ENCODE measurements at places on chromosomes 2 and 18. TPM values are rescaled to one million over a fixed set of nuclear protein-coding genes. Genes with fewer than 3 reads are reported as not detected.

DNA sequence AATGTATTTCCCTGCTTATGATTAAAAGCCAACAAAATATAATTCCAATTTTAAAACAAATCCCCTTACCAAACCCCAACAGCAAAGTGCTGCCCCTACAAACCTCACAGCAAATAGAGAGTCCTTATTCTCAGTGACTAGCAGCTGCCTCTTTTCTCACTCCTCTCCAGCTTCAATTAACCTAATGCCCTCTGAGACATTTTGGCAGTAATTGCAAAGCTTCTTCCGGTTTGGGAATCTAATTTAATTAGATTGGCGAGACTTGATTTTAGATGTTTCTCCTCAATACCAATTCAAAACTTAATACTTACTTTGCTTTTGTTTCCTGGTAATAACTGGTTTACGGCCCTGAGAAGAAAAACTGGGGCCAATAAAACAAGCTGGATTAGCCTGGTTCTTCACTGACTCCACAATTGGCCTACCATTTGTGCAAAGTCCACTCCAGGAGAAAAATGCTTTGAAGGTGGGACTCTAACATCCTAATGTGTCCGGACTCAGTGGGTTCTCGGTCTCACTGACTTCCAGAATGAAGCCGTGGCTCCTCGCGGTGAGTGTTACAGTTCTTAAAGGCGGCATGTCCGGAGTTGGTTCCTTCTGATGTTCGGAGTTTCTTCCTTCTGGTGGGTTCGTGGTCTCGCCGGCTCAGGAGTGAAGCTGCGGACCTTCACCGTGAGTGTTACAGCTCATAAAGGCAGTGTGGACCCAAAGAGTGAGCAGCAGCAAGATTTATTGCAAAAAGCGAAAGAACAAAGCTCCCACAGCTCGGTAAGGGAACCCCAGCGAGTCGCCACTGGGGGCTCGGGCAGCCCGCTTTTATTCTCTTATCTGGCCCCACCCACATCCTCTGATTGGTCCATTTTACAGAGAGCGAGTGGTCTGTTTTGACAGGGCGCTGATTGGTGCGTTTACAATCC is 52.8 kb downstream of the SLC35F5 start:
- DNase-seq, result no peak

GRCh38 chr2:97732436-97733340 is 19.3 kb downstream of the ZAP70 start:
- peak; percentile 64 for DNase-seq

- DNase-seq, result no peak
Measured at GRCh38 chr2:236668531-236668969, 98.9 kb downstream of the ACKR3 start.

GRCh38 chr2:71669058-71669456 is 215.7 kb downstream of the DYSF start:
- DNase-seq, result no peak

DNA sequence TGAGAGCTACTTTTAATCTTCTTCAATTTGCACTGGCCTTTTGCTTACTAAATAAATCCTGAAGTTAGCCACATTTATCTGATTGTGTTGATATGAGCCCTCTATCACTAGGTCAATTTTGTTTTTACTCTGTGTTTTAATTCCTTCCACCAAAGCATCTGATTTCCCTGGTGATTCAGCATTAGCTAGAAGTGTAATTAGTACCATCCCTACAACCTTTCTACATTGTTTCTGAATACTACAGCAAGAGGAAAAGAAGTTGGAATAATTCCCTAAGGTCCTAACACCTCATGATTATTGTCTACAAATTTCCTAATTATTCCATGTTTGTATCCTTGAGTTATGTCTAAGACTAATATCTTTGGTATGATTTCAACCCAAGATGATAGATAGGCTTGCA is 1093.6 kb downstream of the SUCLG1 start:
- no peak for DNase-seq

GRCh38 chr2:225196579-225196978 is 154.3 kb upstream of the DOCK10 start:
- DNase-seq, result no peak

GRCh38 chr2:237879991-237880560 is 20.7 kb downstream of the RAMP1 start:
- DNase-seq, result no peak

The CAPG gene
- total RNA-seq, result 5.2 TPM

The CCDC195 gene
- total RNA-seq, result not detected

The TRAPPC8 gene
- total RNA-seq, result 30.9 TPM

The GPR55 gene
- total RNA-seq, result not detected

DNA sequence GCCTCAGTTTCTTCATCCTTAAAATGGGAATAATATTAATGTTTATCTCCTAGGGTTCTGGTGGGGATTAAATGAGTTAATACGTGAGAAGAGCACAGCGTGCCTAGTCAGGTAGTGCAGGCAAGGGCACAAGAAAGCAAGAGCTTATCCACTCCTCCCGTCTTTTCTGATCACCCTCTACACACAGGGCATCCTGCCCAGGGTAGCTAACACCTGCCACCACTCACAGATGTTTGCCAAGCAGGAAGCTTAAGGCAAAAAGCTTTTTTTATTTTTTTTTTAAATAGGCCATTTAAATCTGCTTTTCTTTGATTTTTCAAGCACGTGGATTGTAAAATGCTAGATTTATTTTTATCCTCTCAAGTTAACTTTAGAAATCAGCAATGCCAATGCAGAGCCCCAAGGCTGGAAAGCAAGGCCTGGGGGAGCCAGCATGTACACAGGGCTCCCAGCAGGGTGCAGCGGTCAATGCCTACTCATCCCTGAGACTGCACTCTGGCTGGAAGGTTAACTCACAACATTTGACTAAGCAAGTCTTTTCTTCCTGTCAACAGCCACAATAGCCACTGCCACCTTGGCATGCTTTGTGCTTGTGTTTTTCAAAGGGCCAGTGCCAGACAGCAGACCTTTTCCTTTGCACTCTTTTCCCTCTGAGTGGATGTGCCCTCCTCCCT is 86.5 kb upstream of the ACAA2 start:
- DNase-seq, result no peak

GRCh38 chr18:59629894-59630293 is 67.3 kb downstream of the CCBE1 start:
- no peak for DNase-seq

GRCh38 chr18:75376004-75376403 is 51.5 kb downstream of the SMIM21 start:
- DNase-seq, result no peak

The DPY30 gene
- total RNA-seq, result 42.8 TPM

- no peak for DNase-seq
Measured at GRCh38 chr18:23300231-23300805, 152.8 kb upstream of the RIOK3 start.

The COLEC12 gene
- total RNA-seq, result 9.9 TPM

The TSGA10 gene
- total RNA-seq, result 3.3 TPM

- DNase-seq, result no peak
Measured at GRCh38 chr2:161843936-161844335, 219.7 kb downstream of the SLC4A10 start.

GRCh38 chr2:54088719-54089118 is 26.7 kb upstream of the ACYP2 start:
- no peak for DNase-seq

- no peak for DNase-seq
Measured at GRCh38 chr2:65030476-65031332, 25.5 kb upstream of the CEP68 start.

DNA sequence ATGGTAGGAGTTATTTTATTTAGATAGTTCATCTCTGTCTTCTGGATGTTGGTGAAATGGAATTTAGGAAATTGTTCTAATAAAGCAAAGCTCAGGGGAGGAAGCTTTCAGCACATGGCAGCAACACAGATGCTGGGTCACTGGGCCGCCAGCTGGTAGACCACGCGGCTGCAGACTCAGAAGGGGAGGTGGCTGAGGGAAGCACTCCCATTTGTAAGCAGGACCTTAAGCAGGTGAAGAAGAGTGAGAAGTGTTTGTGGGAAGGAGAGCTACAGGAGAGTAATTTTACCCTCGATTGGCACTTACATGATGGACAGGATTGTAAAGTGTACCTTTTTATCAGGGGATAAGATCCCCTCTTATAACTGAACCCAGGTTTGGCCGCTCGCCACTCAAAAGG is 24.4 kb downstream of the NMS start:
- no peak for DNase-seq

DNA sequence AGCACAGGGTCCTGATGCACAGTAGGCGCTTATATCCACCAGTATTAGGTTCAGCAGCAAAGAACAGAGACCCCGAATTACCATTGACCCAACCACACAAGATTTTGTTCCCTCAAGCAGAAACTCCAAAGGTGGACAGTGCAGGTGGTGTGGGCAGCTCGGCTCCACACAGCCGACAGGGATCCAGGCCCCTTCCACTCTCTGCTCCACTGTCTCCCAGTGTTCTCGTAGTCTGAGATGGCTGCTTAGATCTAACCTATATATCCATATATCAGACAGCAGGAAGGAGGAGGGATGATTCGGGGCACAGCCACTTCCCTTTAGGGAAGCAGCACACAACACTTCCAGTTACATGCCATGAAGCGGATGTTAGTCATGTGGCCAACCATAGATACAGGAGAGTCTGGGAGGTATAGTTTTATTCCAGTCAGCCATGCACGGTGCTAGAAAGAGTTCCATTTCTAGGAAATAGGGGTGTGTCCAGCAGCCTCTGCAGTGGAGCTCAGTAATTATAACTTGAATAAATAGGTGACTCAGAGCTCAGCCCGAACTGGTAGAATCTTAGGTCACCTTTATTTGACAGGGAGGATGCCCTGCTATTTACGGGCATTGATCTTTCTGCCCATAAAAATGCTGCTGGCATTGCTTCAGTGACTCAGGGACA is 158.9 kb downstream of the TWIST2 start:
- DNase-seq, result no peak

DNA sequence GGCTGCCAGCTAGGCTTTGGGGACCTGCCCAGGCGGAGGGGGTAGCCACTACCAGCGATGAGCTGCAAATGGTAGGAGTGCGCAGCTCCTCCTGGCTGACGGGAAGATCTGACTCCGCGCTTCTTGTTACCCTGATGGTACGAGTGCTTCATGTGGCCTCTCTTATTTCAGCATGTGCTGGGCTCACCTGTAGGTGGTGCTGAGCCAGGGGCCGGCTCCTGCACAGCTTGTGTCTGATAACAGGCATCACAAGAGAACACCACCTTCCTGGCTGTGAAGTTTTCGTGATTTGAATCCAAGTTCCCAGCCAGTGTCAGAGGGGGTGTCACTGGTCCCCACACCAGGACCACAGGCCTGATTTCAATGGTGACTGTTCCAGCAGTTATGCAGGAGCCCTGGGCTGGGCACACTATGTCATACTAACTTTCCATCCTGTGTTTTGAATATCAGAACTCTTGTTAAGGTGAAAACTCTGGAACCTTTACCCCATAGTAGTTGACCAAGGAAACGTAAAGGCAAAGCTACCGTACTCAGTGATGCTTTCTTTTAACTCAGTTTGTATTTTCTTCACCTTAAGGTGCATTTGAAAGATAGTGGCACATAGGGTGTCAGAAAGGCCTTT is 28.0 kb downstream of the APCDD1 start:
- DNase-seq, result no peak

- DNase-seq, result no peak
Measured at GRCh38 chr18:21117409-21118131, 6.0 kb upstream of the ROCK1 start.

DNA sequence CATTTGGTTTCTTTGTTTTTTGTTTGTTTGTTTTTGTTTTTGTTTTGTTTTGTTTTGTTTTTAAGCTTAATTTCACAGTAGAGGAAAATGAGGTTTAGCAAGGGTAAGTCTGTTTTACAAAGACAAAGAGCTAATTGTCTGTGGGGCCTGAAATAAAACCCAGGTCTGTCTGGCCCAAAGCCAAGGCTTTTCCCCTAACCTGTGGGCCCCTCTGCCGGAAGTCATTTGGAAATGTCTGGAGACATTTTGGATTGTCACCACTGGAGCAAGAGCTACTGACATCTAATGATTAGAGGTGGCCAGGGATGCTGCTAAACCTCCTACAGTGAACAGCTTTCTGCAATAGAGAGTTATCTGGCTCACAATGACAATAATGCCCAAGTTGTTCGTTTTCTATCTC is 167.2 kb downstream of the MAP2 start:
- DNase-seq, result no peak

DNA sequence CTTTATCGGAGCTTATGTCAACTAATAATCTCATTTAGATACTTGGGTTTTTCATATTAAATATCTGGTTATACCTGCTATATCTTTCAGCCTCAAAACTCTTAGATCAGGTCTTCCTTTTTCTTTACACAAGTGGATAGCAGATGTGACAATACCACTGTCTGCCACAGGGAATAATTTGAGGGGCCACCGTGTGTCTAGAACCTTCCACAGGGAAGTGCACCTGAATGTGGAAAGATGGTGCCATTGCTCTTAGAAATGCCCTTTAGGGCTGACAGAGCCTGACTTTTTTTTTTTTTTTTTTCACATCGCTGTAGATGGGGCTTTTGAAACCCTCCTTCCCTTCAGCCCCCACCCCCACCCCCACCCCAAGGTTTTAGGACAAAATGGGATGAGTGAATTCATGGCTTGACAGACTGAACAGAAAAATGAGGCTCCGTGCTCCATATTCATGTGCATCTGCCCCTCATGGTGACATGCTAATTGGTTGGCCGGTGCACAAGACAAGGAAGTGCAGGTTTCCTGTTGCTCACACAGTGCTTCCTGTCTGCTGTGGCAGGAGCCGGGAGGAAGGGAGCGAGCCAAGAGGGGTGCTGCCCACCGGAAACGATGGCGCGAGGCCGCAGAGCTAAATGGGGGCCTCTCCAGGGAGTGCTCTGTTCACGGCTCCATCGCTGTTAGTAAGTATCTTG is 246.0 kb downstream of the LDLRAD4 start:
- DNase-seq, result peak; percentile 78

- DNase-seq, result no peak
Measured at GRCh38 chr18:13165636-13166423, 52.7 kb upstream of the LDLRAD4 start.

- DNase-seq, result no peak
Measured at GRCh38 chr2:146623771-146624170, 1221.1 kb upstream of the ACVR2A start.

The ERBB4 gene
- total RNA-seq, result 12.4 TPM

DNA sequence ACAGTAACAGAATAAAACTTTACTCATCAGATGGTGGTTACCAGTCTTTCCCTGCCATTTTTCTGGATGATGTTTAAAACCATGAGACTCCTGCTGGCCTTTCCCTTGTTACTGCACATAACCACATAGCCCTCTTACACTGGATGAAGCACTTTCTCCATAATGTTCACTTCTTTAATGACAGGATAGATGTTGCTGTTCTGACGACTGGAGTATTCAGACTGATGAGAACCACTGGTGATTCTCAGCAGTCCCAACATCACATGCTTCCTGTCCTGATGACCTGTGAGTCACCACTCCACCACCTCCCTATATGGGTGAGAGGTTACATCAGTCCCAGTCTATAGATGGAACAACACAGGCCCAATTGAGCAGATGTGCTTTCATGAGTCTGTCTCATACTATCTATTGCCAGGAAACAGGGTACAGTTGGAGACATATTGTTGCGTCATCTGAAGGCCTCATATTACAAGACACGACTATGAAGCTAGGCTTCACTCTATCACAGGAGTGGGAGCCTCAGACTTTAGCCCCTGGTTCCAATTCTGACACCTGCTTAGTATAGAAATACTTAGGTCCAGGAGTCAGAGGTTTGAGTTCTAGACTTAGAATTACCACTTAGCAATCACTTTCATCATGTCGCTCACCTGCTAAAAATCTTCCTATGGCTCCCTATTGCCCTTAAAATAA is 145.7 kb upstream of the KLF7 start:
- no peak for DNase-seq
